AG08395 (cell line): ENCODE measurements at places on chromosomes 5 and 9.

GRCh38 chr5:109558364-109558763 is 131.4 kb upstream of the MAN2A1 start:
- no peak for DNase-seq

GRCh38 chr5:177505075-177505474 is 4.6 kb downstream of the DOK3 start:
- no peak for DNase-seq

DNA sequence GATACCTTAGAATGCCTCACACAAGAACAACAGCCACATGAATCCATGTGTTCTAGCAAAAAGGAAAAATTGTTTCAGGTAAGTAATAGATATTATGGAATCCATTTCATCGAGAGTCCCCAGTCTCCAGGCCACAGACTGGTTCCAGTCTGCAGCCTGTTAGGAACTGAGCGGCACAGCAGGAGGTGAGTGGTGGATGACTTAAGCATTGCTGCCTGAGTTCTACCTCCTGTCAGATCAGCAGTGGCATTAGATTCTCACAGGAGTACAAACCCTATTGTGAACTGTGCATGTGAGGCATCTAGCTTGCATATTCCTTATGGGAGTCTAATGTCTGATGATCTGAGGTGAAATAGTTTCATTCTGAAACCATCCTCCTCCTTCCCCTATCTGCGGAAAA is 207.0 kb downstream of the CSNK1G3 start:
- DNase-seq = no peak

DNA sequence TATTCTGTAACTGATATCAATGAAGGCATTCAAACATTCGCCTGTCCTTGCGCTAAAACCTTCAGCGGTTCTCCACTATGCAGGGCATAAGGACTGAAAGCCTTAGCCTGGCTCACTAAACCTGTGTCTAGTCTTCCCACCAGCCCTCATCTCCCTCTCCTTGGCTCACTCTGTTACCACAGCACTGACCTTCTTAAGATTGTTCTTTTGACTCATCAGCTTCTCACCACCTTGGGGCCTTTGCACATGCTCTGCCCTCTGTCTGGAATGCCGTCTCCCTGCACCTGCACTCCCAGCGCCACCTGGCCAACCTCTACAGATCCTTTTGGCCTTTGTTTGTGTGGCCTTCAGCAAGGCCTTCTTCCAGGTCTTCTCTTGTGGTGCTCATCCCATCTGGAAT is 131.8 kb upstream of the IER5L start:
- DNase-seq = no peak

- peak; percentile 55 for DNase-seq
Measured at GRCh38 chr5:174317256-174317894, 271.9 kb downstream of the NSG2 start.

DNA sequence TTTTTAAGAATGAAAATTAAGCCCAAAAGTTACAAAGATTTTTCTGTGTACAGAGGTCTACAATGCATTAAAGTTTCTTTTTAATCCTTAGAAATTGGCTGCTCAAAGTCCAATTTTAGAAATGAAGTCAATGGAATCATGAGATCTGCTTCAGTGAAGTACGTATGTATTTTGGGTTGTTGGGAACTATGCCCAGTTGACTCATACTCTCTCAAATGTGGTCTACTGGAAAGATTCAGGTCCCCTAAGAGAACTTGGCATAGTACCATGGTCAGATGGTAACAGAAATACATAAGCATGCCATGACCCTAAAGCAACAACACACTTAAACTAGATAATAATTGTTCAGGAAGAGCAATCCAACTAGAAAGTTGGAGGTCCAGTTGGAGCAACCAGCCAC is 23.0 kb downstream of the FBLL1 start:
- DNase-seq = peak; percentile 61

GRCh38 chr5:151570512-151571269 is 20.4 kb downstream of the FAT2 start:
- no peak for DNase-seq

- no peak for DNase-seq
Measured at GRCh38 chr5:122120493-122120892, 8.9 kb upstream of the ZNF474 start.

- DNase-seq = no peak
Measured at GRCh38 chr5:69268899-69269298, 34.2 kb downstream of the CDK7 start.

- peak; percentile 61 for DNase-seq
Measured at GRCh38 chr5:60677850-60678664, 21.9 kb downstream of the DEPDC1B start.
